ENCODE measurements at places on chromosomes 11 and 22.
A peak's percentile ranks its signal among the peaks of the same experiment; 100 is the strongest.

GRCh38 chr11:102386136-102386734 is 39.2 kb downstream of the BIRC2 start:
- DNase-seq = no peak

GRCh38 chr11:131809203-131809918 is 438.9 kb downstream of the NTM start:
- DNase-seq = no peak

GRCh38 chr11:125517116-125517770 is 21.2 kb upstream of the FEZ1 start:
- peak; percentile 40 for DNase-seq

DNA sequence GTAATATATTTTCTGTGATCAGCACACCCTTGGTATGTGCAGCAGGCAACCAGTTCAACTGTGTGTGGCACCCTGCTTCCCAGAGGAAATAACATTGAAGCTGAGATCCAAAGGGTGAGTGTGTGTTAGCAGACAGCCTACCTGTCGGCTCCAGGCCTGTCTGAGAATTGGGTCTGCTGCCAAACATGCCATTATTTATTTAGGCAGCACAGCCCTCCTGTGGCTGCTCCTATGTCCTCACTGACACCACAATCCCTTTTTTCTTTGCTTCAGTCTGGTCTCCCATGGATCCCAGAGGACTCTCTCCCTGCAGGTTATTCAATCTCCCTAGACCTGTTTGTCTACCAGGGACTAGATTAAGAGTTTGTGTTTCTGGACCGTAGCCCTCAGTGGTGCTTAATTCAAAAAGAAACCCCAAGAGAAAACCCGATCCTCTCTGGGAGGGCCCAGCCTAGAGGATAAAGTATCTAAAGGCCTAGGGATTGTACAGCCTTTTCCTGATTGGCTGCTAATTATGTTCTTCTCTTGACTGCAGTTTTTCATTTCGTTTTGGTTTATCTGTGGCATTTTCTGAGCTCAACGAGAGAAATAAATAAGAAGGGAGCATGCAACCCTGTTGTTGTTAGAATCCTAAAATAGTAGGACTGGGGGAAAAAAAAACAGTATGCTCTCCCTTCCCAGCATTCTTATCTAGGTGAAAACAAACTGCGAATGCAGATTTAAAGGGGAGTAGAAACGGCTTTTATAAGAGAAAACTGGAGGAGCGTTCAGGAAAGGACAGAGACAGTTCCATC is 24.1 kb downstream of the KCNE3 start:
- DNase-seq = peak; percentile 75

Data from NCI-H1105 treated with DMSO at 0.1 percent for 48 hours (cell line).